ENCODE measurements at places on chromosomes 1 and 21.
A peak's percentile ranks its signal among the peaks of the same experiment; 100 is the strongest.

- no peak for DNase-seq
Observed at GRCh38 chr1:51305371-51305823, 25.0 kb downstream of the TTC39A start.

- DNase-seq = peak; percentile 62
Observed at GRCh38 chr1:111621050-111621449, 1.5 kb downstream of the RAP1A start.

DNA sequence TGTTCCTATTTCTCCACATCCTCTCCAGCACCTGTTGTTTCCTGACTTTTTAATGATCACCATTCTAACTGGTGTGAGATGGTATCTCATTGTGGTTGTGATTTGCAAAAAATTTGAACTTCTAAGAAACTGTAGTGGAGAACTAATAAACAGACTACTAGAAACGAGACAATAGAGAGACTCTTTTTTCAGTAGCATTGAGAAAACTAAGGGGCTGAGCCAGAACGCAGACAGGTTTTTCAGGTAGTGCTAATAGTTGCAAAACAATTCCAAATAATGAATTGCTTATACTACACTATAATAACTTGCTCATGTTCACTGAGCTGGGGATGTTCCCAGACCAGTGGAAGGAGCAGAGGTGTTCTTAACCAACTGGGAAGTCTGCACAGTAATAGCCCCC, 98.8 kb upstream of the DPH5 start:
- DNase-seq = no peak

GRCh38 chr21:42009018-42009830, 936 bp downstream of the ZBTB21 start:
- DNase-seq = peak; percentile 55

DNA sequence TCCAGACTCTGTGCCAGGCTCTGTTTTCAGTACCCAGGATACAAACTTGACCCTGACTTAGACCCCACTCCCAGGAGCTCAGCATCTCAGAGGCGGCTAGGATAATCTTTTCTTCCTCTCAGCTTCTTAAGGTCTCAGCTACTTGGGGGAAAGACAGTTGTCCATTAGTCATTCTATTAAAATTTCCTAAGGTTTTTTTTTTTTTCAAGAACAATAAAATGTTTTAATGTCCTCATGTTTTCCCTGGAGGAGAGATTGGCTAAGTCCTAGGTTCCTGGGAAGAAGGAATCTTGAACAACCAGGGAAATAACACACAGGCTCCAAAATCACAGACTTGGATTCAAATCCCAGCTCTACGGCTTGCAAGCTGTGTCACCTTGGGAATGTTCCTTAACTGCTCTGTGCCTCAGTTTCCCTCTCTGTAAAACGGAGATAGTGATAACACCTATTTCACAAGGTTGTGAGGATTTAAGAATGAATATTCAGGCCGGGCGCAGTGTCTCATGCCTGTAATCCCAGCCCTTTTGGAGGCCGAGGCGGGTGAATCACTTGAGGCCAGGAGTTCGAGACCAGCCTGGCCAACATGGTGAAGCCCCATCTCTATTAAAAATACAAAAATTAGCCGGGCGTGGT, 33.0 kb downstream of the CDK18 start:
- no peak for DNase-seq

DNA sequence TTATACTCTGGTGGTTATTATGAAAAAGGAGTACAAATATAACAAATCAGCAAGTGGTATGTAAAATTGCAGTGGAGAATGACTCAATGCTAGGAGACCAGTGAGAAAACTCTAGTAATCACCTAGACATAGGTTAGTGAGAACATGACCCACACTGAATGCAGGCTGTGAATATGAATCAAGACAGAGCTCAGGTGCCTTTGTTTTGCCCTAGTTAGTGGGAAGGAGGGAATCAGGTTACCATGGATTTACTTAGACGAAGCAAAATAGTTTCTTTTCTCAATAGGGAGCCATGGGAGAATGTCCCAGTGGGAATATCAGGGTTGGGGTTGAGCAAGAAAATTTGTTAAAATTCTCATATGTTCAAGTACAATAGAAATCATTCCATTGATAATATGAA, 10.6 kb upstream of the GCLM start:
- no peak for DNase-seq

GRCh38 chr1:93774707-93775106, 93.1 kb upstream of the BCAR3 start:
- no peak for DNase-seq

GRCh38 chr1:234458352-234459017, 20.5 kb downstream of the TARBP1 start:
- DNase-seq = no peak

DNA sequence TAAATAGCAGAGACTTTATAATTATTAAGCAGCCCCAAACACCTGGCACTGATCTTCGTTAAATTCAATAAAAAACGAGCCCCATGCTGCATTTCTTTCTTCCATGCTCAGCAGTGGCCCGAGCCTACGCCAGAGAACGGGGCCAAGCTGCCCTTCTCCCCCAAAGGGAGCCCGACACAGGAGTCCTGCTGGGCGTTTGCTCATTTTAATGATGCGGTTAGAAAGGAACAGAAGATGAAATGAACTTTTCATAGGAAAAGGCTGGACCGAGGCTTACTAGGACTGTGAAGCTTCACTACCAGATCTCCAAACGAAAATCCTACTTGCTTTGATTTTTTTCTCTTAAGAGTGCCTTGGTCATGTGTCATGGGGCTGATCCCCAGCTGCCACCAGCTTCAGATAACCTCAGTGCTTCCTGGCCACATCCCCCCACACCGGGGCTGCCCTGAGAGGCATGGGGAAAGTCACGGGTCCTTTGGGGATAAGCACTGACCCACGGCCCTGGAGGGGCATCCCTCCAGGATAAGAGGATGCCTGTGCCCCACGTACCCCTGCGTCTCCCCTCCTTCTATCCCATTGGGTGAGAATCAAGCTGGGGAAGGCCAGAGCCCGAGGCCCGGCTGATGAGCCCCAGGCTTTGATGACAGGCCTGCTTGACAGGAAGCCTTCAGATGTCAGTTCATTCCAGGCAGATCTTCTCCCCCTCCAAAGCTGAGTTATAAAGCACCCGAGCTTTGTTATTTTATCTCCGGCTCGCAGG, 34.2 kb downstream of the PGBD5 start:
- no peak for DNase-seq

- no peak for DNase-seq
Observed at GRCh38 chr1:225631021-225631663, 21.8 kb downstream of the ENAH start.

DNA sequence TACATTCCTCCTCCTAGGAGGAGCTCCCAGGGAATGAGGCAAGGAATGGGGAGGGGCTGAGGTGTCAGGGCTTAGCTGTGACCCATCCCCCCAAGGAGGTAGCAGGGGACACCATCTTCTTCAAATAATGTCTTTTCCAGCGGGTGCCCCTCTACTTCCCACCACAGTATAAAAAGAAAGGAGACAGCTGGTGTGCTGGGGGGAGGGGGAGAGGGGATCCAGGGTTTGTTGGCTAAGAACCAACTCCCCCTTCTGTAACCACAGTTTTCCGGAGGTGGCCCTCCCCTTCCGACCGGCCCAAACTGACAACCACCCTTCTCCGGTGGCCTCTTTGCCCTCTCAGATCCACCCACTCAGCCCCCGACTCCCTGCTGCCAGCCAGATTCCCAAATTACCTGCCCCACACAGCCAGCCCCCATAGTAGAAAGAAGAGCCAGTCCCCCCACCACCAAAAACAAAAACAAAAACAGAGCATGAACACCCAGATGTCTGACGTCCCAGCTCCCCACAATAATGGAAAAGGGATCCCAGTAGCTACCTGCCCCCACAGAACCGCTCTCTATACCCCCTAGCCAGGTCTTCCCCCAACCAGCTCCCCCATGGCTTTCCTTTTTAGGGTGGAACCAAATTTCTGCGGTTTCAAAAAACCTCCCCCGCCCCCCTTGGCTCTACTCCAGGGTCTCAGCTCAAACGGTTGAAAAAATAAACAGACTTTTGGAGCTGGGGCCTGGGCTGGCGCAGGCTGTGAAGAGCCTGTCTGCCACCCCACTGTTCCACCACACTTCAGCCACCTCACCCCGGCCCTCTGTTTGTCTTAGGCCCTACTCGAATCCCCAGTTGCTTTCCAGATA, 2.1 kb downstream of the ARHGEF2 start:
- DNase-seq = peak; percentile 73

- no peak for DNase-seq
Observed at GRCh38 chr1:6743189-6744101, 41.8 kb upstream of the CAMTA1 start.

GRCh38 chr1:78554840-78555239, 64.1 kb downstream of the PTGFR start:
- no peak for DNase-seq

DNA sequence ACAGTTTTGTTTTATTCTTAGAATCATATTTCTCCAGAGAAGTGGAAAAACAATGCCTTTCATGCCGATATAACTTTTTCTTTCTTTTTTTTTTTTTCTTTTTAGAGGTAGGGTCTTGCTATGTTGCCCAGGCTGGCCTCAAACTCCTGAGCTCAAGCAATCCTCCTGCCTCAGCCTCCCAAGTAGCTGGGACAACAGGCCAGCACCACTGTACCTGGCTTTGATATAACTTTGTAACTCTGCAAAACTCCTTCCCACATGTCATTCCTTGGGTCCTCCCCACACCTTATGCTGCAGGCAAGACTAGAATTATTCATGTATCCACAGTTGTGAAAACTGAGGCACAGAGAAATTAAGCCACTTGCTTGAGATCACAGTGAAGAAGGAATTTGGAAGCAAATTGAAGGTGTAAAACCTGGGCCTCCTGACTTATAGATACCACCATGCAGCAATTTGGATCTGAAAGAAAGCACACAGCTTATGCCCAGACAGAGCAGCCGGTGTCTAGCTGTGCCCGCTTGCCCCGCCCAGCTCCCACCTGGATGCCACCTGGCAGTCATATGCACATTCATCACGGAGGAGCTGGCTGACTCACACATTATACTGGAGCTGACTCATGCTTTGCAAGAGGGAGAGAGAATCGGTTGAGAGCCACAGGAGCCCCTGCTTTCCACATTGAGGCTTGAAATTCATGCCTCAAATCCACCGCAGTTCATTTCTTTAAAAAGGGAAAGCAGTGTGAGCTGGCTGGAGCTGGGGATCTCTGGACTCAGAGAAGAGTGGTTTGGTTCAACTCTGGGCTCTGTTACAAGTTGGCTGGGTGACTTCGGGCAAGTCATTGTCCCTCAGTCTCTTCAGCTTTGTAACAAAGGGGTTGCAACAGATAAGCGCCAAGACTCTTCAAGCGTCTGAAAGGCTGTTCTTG, 8.3 kb upstream of the SLC2A1 start:
- DNase-seq = no peak

DNA sequence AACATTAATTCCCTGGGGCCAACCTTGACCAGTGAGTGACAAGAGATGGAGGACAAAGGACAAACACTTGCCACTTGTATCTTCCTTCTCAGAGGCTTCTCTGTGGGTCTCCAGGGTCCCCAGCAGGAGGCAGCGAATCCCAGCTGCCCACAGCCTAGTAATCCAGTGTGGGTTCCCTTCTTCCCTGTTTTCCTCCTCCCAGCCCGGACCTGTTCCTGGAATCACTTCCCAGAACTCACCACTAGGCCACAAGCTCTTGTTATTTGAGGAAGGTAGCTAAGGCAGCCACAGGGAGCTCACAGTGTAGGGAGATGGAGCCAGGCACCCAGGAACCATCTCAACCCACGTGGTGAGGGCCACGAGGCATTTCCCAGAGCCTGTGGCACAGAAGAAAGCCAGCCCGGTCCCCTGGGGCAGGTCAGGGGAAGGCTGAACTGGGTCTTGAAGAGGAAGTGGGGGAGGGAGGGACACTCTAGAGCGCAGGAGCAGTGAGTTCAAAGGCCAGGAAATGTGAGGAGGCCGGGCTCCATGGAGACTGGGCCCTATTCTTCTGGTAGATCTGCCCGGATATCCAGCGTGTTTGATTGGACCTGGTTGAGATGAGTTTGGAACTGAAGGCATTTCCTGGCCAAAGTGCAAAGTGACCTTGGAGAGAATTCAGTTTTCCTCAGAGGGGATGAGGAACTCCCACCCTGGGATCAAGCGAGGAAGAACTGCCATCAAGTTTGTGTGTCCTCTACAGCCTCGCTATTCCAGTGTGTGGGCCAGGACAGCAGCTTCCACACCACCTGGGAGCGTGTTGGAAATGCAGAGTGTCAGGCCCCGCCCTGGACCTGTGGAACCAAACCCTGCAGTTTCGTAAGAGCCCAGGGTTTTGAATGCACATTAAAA, 20.3 kb upstream of the C2CD2 start:
- peak; percentile 22 for DNase-seq

DNA sequence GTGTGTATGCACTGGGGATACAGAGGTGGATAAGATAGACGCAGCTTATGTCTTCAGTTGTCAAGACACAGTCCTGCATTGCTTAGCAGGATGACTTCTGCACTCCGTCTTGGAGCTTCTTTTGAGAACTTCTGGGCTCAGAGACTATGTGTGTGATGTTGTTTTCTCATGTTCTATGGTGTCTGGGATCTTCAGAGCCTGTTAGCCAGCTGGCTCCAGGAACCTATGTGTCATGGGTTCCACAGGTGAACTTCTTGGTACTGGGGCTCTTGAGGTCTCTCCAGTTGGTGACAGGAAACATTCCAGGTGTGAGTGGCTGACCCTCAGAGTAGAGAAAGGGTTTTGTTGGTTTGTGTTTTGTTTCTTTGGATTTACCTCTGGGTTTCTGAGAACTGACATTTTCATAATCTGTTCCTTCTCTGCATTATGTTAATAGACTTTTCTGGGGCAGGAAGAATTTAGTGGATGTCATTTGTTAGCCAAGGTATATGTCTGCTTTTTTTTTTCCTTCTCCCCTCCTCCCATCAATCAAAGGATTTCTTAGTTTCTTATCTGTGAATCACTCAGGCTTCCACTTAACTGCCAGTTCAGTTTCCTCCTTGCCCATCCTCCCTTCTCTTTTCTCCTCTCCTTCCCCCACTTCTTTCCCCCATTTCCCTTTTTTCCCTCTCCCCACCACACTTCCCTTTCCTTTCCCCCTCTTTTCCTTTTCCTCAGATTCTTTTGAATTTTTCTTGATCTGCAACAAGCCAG, 18.1 kb downstream of the FGGY start:
- no peak for DNase-seq

GRCh38 chr21:28538987-28539622, 453.6 kb downstream of the LTN1 start:
- no peak for DNase-seq

DNA sequence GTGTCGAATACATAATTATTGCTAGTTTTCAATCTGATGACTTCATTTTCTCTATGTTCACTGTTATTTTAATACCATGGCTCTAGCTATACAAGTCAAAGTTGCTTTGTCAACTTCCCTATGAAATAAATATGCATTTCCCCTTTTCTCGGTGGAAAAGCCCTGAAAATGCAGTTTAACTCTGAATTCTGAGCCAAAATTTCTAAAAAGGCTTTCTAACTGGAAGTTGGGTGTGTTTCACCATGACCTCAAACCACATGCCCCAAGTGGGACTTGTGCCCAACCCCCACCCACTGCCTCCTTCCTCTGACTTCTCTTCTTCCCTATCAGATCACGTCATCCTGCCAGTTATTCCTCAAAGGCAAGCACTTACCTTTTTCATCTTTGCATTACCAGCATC, 8.9 kb downstream of the MKNK1 start:
- peak; percentile 39 for DNase-seq

DNA sequence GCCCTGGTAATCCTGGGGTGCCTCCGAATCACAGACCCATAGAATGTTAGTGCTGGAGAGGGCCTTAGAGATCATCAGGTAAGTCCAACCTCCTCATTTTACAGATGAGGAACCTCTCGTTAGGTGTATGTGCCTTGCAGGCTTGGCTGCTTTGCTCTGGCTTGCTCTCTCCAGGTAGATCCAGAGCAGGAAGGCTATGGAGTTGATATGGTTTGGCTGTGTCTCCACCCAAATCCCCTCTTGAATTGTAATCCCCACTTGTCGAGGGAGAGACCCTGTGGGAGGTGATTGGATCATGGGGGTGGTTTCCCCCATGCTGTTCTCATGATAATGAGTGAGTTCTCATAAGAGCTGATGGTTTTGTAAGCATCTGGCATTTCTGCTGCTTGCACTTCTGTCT, 186.0 kb upstream of the PLXNA2 start:
- DNase-seq = no peak

All from CD4-positive, alpha-beta T cell treated with Interleukin-21 for 1 hour (primary cell).